ENCODE measurements at places on chromosomes 16 and 17. TPM values are rescaled to one million over a fixed set of nuclear protein-coding genes. Genes with fewer than 3 reads are reported as not detected.

The NOTUM gene
- 0.09 TPM for total RNA-seq

The LLGL2 gene
- total RNA-seq = not detected

The SLC35B1 gene
- 24.5 TPM for total RNA-seq

The RNF157 gene
- total RNA-seq = 0.18 TPM

The MYO15A gene
- total RNA-seq = 0.45 TPM

The TP53TG3D gene
- total RNA-seq = not detected

The GAST gene
- total RNA-seq = not detected

The TP53TG3C gene
- not detected for total RNA-seq

Data from fibroblast of the aortic adventitia (primary cell).